ENCODE measurements at places on chromosomes 13 and 19.

- no peak for DNase-seq
These were observed at the start of gene KLK15 for GRCh38 chr19:50833117-50833801. Gene KLK15 (minus strand): TSS chr19:50833574. CDS start chr19:50831492, 2,082 bp downstream.

DNA sequence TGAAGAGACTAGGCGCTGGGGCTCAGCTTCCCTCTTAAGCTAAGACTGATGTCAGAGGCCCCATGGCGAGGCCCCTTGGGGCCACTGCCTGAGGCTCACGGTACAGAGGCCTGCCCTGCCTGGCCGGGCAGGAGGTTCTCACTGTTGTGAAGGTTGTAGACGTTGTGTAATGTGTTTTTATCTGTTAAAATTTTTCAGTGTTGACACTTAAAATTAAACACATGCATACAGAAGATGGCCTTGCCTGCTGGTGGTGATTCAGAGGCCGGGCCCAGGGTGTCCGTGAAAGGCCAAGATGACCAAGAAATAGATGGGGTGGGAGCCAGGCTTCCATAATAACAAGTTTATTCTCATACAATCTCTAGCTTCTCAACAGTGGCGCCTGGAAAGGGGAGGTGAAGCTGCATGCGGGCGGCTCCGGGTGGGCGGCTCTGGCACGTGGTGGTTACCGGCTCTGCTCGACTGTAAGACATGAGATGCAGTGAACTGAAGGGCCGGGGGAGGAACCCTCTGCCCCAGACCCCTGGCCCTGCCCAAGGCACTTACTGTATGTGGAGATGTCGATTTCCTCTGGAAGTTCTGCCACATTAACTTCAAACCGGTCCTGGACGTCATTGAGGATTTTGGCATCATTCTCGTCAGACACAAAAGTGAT, 10.5 kb downstream of the DDX39A start:
- no peak for DNase-seq

- no peak for DNase-seq
These were observed 18.5 kb downstream of the PTPRS start for GRCh38 chr19:5321851-5322681.

DNA sequence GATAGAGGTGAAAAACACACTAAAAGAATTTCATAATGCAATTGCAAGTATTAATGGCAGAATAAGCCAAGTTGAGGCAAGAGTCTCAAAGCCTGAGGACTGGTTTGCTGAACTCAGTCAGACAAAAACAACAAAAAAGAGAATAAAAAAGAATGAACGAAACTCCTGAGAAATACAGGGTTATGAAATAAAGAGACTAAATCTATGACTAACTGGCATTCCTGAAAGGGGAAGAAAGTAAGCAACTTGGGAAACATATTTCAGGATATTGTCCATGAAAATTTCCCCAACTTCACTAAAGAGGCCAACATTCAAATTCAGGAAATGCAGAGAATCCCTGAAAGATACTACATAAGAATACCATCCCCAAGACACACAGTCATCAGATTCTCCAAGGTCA, 47.8 kb downstream of the UBL3 start:
- no peak for DNase-seq

DNA sequence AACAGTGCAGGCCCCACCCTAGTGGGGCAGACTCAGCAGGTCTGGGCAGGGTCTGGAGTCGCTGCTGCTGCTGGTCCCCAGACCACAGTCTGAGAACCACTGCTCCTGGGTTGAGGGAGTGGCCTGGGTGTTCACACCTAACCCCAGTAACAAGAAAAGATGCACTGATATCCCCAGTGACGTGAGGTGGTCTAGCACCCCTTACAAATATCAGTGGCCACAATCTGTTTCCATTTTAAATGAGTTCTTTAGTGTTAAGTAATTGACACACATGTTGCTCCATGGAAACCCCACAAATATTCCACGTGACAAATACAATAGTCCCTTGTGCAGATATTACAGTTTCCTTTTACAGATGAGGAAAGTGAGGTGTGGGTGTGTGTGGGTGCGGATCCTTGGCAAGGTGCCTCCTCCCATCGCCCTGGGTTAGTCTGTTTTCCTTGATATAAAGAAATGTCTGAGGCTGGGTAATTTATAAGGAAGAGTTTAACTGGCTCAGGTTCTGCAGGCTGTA, 96.3 kb upstream of the GPR183 start:
- no peak for DNase-seq

DNA sequence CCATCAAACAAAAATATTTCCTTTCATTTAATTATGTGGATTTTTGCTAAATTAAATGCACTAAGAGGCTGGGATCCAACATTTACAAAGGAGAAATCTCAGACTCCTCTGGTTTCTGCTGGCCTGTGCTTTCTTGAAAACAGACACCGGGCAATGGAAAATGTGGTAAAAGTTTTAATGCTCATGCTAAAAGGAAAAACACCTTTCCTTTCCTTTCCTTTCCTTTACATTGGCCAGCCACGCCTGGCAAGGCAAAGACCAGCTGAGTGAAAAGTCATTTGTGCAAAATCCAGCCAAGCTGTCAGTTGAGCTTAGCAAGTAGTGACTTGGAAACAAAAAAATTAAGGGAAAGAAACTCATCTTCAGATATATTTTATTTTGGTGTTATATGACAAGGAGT, 240.3 kb downstream of the LACC1 start:
- no peak for DNase-seq

DNA sequence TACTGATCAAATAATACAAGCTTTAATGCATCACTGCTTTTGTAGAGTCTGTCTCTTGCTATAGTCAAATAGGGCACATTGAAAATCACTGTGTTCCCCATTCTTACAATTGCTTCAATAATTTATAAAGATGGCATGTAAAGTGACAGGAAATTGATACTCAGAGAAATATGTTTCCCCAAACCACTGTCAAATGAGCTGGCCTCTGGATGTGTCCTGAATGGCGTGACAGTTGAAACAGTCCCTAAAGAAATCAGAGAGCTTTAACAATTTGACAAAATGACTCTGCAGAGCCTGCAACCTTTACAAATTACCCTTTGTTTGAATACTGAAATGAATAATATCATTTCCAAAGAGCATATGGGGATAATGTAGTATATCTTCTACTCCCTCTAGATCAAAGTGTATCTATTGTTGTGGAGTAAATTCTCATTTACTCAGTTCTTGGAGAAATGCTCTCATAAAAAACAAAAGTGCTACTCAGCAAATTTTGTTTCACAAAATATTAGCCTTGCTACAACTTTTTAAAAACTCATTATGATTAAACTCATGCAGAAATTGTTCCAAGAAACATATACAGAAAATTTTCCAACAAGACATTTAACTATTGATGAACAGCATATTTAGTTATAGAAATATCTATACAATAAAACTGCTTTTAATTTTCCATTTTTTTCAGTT, 763.2 kb upstream of the SPRY2 start:
- no peak for DNase-seq

GRCh38 chr13:30340331-30341250, 33.2 kb upstream of the KATNAL1 start:
- DNase-seq, result no peak

- DNase-seq, result no peak
These were observed 20.2 kb upstream of the PNMA8B start for GRCh38 chr19:46515879-46516350.

DNA sequence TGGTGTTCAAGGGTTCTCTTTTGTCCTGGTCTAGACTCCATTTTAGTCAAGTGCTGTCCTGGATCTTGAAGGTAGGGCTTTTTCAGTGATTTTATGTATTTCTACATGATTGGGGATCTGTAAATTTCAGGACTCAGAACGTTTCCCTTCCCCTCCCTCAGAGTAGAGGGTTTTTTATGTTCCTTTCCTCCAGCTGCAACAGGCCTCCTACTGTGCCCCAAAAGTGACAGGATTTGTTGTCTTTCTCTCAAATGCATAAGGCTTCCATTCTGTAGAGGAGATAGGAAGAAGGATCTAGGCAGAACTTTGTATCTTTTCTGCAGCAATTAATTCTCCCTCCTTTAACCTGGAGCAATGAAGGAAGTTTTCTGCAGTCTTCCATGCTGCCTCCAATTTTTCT, 251.3 kb downstream of the MAB21L1 start:
- DNase-seq, result no peak

- no peak for DNase-seq
These were observed 53.3 kb downstream of the SOX21 start for GRCh38 chr13:94658926-94659597.

DNA sequence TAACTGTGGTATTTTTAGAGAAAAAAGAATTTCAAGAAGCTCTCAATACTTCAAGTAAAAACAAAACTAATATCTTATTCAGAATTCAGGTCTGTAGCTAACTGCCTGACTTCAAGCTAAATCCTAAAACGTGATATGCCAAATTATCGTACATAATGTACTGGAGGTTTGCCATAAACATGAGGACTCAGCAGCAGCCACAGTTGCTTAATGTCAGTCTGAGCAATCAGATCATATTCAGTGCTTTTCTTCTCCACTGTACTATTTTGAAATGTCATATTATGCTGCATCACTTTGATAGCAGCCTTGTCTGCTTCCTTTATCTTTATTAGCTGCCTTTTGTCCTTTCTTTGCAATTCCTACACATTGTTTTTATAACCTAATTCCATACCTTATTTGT, 265.1 kb upstream of the EDNRB start:
- DNase-seq, result no peak

DNA sequence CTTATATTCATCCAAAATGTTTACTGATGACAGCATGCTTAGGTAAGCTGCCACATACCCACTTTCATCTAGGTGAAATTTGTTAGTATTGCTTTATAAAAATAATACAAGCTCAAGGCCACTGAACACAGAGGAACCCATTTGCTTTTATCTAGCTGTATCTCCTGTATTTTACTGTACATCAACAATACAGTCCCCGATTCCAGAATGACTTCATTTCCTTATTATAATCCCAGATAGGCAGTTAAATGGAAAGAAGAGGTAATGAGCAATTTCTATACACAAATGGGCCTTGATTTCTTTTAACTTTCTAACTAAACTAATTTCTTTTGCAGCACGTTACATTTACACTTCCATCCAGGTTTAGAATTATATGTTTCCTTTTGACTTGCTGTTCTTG, 86.2 kb downstream of the SHISA2 start:
- DNase-seq, result no peak

DNA sequence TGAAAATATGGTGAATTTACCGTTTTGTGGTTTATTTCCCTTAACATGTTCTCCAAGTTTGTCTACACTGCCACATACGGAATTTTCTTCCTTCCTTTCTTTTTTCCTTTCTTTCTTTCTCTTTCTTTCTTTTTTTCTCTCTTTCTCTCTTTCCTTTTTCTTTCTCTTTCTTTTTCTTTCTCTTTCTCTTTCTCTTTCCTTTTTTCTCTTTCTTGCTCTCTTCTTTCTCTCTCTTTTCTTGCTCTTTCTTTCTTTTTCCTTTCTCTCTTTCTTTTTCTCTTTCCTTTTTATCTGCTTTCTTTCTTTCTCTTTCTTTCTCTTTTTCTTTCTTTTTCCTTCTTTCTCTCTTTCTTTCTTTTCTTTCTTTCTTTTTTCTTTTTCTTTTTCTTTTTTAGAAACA, 1962.3 kb upstream of the PCDH20 start:
- no peak for DNase-seq

DNA sequence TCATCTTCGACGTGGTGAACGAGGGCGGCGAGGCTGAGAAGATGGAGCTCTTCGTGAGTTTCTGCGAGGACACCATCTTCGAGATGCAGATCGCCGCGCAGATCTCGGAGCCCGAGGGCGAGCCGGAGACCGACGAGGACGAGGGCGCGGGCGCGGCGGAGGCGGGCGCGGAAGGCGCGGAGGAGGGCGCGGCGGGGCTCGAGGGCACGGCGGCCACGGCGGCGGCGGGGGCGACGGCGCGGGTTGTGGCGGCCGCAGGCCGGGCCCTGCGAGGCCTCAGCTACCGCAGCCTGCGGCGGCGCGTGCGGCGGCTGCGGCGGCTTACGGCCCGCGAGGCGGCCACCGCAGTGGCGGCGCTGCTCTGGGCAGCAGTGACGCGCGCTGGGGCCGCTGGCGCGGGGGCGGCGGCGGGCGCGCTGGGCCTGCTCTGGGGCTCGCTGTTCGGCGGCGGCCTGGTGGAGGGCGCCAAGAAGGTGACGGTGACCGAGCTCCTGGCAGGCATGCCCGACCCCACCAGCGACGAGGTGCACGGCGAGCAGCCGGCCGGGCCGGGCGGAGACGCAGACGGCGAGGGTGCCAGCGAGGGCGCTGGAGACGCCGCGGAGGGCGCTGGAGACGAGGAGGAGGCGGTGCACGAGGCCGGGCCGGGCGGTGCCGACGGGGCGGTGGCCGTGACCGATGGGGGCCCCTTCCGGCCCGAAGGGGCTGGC, 52.6 kb downstream of the MAP4K1 start:
- no peak for DNase-seq

DNA sequence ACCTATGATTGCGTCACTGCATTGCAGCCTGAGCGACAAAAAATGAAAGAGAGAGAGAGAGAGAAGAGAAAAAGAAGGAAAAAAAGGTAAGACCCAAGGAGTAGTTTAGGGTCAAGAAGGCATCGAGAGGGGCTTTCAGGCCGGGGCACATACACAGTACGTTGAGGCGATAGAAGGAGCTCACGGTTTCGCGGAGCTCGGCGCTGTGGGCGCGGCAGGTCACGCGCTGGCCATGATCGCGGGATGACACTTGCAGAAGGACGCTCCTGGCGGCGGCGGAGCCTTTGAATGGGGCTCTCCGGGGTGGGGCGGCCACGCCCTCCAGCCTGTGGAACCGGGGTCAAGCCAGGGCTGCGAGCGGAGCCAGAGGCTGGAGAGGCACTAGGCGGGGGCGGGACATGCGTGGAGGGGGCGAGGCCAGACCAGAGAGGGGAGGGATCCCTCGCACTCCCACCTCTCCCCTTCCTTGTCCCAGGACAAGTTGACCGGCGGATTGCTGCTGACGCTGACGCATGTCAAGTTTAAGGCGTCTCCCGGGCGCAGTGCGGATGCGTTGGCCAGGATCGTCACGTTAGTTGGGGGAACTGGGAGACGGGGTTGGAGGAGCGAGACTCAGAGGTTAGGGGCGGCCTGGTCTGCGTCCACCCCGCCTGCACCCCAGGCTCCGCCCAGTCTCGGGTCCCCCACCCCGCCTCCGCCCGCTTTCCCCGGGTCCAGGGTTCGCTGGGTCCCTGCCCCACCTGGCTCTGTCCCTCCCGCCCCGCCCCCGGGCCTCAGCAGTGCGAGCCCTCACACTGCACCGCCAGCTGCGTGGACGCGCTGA, 6.9 kb downstream of the NPHS1 start:
- DNase-seq, result no peak

GRCh38 chr13:112127564-112128330, 60.8 kb downstream of the SOX1 start:
- no peak for DNase-seq
